ENCODE measurements at places on chromosomes 11 and 22. TPM values are rescaled to one million over a fixed set of nuclear protein-coding genes. Genes with fewer than 3 reads are reported as not detected.

GRCh38 chr11:2209900-2210321 lies 38.3 kb upstream of the TH start:
- DNase-seq = no peak

DNA sequence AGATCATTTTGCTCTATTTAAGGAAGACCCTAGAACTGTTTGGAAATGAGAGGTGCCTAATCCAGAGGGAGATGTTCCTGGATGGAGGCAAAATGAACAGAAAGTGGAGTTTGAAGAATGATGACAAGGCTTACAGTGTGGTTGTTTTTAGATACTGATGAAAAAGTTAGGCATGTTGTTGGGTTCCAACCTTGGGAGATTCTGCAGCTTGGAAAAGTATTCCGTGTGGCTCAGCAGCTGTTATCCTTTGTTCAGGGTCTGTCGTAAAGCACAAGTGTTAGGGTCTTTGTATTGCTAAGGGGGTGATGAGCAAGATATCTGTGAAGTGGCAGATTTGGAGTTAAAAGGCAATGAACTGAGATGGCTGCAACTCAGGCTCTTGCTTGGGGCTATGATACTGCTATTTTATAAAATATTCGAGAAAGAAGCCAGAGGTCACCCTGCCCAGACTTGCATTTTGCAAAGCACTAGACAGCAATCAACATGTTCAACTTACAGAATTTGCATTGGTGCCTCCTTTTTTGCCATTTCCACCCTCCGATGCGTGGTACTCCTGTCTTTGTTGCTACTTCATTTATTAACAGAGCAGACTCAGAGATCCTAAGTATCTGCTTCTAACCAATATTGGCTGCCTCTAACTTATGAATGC lies 45.3 kb upstream of the POGLUT3 start:
- no peak for DNase-seq

OR52E8 gene
- total RNA-seq = not detected

PTPN5 gene
- not detected for total RNA-seq

SIK3 gene
- 22.8 TPM for total RNA-seq

NPTXR gene
- total RNA-seq = 2.0 TPM

GAS2 gene
- total RNA-seq = 0.77 TPM

DNA sequence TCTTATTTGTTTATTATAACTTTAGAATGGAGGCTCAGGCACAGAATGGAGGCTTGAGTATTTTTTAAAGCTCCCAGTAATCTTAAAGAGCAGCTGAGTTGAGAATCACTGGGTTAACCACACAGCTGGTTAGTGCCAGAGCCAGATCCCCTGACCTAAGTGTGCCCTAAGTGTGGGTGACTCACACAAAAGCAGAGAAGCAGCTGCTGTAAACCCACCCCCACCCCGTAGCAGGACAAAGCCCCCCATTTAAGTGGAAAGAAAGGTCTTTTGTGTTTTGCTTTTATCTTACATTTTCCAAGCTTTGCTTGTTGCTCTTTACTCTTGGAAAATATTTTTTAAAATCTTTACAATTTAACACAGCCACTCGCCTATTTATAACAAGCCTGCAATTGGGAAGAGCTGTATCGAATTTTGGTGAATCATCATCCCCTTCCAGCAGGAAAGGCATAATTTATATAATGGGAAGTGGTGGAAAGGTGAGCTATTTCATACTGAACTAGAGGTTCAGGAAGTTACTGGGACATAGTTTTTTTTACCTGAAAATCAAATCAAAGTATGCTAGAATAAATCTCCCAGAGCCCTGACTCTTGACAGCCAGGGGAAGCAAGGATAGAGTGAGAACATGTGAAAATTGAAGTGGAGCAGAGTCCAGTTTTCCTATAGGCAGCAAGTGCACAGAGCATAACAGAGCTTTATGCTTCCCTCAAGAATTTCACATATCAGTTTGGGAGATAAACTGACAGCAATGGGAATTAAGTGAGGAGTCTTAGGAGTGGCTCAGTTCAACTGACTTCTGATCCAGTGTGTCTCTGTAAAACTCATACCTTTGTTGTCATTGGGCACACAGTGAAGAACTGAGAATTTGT lies 405.7 kb downstream of the AASDHPPT start:
- DNase-seq = peak; percentile 89

GRCh38 chr22:47705350-47705749 lies 942.9 kb downstream of the TBC1D22A start:
- DNase-seq = no peak

SNX32 gene
- total RNA-seq = 2.3 TPM

GRCh38 chr22:23401111-23401909 lies 178.8 kb downstream of the IGLL1 start:
- DNase-seq = no peak

DNA sequence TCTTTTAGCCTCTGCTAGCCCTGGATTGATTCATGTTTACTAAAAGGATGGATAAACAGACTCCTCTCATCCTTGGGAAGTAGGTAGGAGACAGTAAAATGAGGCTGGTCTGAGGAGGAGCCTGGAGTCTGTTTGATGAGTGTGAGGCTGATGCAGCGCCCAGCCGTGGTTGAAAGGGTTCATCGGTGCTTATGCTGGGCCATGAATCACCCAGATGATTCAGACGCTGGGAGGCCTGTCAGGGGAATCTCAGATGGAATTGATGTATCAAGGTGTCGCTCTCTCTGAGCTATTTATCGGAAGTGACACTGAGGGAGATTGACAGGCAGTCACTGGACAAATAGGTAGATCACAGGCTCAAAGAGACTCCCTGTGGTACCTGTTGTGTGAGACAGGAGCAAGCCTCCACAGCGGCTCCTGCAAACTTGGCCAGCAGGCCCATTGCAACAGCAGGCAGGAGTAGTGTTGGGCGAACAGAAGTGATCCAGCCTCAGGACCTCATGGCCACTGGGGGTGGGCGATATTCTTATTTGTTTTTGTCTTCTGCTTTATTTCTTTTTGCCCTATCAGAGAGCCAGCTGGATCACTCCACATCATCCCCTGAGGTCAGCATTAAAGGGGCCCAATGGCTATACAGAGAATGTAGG lies 109.9 kb upstream of the CADM1 start:
- DNase-seq = peak; percentile 87

GRCh38 chr11:72238492-72239312 lies 5.3 kb downstream of the PHOX2A start:
- DNase-seq = no peak

DNA sequence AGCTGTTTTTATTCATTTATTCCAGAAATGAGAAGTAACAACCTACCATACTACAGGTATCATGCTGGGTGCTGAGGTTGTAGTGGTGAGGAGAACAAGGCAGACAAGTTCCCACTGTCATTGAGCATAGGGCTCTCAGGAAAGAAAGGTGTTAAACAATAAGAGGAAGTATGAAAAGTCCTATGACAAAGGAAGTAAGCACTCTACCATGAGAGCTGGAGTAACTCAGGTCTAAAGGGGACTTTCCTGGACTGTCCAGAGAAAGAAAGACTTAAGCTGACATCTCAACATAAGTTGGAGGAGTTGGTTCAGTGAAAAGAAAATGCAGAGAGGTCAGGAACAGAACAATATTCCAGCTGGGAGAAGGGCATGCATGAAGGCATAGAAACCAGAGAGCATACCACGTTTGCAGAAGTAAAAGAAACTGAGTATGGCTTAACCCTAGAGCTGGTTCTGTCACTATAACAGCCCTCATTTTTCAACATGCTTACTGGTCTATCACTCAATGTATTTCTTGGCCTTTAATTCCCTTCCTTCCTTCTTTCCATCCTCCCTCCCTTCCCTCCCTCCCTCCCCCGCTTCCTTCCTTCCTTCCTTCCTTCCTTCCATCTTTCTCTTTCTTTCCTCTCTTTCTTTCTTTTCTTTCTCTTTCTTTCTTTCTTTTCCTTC lies 137.8 kb upstream of the BDNF start:
- no peak for DNase-seq

TPBGL gene
- not detected for total RNA-seq

HTATIP2 gene
- total RNA-seq = 77.6 TPM

Measured in fibroblast of lung (primary cell).